Inflammatory macrophage treated with lipopolysaccharide for 1 hour (primary cell): ENCODE measurements at places on chromosomes 11 and 22.

DNA sequence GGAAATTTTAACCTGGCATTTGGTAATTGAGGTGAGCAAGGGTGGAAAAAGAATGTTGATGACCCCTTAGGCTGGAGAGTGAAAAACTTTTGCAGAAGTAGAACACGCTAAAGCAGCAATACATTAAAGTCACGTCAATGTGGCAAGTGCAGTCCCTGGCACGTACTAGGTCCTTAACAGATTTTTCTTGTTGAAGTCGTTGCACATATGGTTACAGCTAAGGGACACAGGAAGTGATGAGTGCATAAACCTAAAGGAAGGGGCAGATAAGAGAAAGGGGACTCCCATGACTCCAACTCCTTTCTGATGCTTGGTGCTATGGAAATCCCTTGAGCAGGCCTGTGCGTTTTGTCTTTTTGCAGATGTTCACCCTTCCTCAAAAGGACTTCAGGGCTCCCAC is 1.2 kb downstream of the ACCS start:
- DNase-seq: peak; percentile 44

DNA sequence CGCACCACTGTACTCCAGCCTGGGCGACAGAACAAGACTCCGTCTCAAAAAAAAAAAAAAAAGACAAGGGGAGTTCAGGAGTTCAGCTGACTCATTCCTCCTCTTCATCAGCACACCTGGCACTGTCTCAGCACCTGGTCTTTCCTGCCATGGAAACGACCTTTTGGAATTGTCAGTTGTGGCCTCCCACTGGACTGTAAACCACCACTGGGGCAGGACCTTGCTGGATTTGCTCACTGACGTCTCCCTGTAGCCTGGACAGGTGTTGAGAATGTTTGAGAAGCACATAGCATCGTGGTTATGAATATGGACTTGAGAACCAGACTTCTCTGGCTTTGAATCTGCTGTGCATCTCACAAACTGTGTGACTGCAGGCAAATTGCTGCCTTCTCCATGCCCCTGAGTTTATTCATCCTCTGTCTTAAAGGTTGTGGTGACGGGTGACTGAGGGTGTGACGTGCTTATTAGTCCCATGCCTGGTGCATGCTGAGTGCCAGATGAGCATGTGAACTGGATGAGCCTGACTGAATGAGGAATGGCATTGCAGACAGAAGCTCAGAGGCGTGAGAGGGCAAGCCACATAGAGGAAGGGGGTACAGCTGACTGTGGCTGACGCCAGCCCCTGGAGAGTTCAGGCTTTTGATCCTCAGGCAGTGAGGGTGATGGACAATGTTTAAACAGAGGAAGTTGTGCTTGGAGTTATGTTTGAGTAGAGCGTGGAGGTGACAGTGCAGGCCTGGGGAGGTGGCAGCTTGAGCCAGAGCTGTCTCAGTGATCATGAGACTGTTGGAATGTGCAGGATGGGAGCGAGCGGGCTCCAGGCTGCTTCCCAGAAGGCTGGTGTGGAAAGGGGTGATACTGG is 12.7 kb downstream of the TOM1 start:
- no peak for DNase-seq

- no peak for DNase-seq
Observed at GRCh38 chr11:65773784-65774411, 6.9 kb downstream of the AP5B1 start.

DNA sequence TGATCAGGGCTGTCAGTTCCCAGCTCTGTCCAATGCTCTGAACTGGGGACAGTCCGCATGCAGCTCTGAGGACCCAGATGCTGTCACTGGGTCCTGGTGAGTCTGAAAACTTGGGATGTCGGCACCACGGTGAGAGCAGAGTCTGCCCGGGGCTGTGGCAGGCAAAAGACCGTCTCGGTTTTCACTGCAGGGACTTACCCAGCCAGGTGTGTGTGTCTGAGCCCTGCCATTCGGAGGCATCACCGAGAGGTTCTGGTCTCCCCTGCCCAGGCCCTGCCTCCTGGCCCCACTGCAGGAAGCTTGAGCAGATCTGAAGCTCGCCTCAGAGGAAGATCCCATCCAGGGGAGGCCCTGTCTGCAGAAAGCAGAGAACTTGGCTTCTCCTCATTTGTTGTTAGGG is 5.2 kb downstream of the TP53AIP1 start:
- DNase-seq: no peak
